Foreskin melanocyte (primary cell): ENCODE measurements at places on chromosomes 7 and 10.

- DNase-seq: no peak
Observed at GRCh38 chr7:146805082-146805481, 688.5 kb downstream of the CNTNAP2 start.

DNA sequence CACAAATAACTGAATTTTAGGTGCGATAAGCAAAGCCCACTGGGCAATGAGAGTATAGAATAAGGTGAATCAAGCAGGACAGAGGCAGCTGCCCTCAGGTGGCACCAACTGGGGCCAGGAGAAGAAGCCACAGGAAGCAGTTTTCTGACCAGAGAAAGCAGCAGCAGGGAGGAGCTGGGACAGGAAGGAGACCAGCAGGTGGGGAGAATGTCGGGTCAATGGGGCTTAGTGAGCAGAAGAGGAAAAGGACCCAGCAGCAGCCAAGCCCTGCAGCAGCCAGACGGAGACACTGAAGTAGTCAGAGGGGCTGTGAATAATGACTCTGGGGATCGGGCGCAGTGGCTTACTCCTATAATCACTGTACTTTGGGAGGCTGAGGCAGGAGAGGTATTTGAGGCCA is 209.6 kb upstream of the SH2B2 start:
- DNase-seq: no peak

DNA sequence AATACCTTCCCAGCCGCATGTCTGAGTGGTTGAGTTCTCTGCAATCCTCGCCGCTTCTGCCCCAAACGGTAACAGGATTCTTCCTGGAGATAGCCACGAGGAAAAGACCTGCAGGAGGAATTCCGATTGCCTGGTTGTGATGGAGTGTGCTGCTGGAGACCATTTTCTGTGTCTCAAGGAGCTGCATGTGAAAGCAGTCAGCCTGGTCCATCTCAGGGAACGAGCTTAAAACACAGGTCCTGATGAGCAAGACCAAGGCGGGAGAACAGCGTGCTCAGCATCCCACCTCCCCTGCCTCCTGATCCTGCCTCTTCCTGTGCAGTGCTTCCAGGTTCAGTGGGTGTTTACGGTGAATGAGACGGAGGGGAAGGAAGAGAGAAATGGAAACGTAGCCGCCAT is 26.5 kb downstream of the VIPR2 start:
- no peak for DNase-seq

GRCh38 chr7:35556515-35557471 is 138.1 kb downstream of the HERPUD2 start:
- no peak for DNase-seq

GRCh38 chr10:114271075-114271778 is 32.2 kb downstream of the VWA2 start:
- no peak for DNase-seq
